ENCODE measurements at places on chromosomes 5 and 9.

DNA sequence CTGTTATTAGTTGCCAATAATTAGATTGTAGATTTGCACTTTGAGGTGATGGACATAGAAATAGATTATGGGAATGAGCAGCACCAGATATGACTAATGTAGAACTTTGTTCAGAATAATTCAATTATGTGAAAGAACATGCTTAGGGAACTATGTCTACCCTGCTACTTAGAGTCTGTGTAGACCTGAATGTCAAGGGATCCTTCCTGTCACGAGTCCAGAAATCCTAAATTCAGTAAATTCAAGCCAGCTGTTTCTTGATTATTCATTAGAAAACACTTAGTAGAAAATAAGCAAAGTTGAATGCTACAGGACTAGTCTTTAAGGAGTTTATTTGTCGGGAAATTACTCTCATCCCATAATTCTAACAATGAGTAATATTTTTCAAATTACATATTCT is 887.3 kb upstream of the SEMA6A start:
- DNase-seq, result no peak

- no peak for DNase-seq
These were observed 348.8 kb upstream of the TNC start for GRCh38 chr9:115466756-115467155.

GRCh38 chr9:121360601-121361374 is 9.3 kb downstream of the STOM start:
- no peak for DNase-seq

- DNase-seq, result no peak
These were observed 297.9 kb downstream of the TLE1 start for GRCh38 chr9:81391457-81391825.

DNA sequence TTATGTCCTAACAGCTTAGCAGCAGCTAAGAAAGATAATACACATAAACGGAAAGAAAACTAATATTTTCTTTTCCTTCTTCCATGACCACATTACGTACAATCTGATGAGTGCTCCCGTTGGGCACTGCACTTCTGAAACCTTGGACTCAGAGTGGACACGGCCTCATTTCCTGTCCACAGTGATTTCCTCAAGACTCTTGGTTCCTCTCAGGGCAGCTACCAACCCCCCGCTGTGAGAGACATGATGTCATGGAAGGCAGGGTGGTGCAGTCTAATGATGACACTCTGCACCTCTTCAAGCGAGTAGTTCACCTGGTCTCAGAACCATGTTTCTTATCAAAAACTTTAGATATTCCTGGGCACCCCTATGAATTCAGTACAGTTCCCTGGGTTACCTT is 68.7 kb upstream of the CTSL start:
- DNase-seq, result no peak

- DNase-seq, result no peak
These were observed 154.8 kb upstream of the LHFPL2 start for GRCh38 chr5:78803353-78803752.

DNA sequence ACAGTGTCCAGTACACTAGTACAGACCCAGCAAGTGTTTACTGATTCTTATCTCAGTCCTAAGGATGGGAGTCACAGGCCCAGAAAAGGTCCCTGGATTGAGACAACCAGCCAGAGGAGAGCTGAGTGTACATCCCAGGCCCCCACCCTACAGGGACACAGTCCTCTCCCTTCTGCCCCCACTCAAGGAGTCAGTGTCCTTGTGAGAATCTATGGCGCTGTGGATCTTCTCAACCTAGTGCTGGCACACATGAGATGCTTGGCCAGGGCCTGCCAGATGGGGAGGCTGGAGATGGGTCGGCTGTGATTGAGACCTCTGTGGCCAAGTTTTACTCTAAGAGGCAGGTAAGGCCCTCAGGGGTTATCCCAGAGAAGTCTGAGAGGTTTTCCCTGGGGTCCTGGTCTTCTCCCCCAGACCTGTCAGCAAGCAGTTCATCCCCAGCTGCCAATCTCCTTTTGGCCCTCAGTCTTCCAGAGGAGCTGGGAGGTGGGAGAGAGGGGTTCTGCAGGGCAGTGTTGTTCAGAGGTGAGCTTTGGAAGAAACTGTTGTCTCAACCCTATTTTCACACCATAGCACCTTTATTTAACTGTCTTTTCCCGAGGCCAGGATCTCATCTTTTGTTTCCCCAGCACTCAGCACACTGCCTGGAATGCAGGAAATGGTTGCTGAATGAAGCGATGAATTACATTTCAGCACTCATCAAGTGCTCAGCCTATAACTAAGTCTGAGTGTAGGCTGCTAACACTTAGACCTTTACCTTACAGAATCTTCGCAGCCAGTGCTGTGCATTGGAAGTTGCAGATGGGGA is 3.2 kb upstream of the NSD1 start:
- no peak for DNase-seq

- DNase-seq, result no peak
These were observed 276.1 kb downstream of the PLK2 start for GRCh38 chr5:58183786-58184085.

DNA sequence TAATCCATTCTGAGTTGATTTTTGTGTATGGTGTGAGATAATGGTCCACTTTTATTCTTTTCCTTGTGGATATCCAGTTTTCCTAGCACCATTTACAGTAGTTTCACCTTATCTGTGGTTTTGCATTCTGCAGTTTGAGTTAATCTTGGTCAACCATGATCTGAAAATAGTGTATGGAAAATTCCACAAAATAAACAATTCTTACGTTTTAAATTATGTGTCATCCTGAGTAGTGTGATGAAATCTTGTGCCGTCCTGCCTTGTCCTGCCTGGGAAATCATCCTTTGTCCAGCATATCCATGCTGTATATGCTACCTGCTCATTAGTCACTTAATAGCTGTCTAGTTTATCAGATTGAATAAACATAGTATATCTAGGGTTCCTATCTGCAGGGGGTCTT is 42.1 kb downstream of the CDC42SE2 start:
- no peak for DNase-seq

GRCh38 chr5:3818624-3819023 is 223.0 kb downstream of the IRX1 start:
- no peak for DNase-seq

DNA sequence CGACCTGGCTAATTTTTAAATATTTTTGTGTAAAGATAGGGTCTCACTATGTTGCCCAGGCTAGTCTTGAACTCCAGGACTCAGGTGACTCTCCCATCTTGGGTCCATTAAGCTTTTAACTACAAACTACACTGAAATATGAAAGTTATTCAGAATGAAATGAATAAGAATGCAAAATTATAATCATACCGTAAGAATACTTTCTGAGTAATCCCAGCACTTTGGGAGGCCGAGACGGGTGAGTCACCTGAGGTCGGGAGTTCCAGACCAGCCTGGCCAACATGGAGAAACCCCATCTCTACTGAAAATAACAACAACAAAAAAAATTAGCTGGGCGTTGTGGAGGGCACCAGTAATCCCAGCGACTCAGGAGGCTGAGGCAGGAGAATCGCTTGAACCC is 1.1 kb upstream of the ORM1 start:
- DNase-seq, result no peak

- no peak for DNase-seq
These were observed 133.1 kb downstream of the PIK3R1 start for GRCh38 chr5:68348447-68349222.

- DNase-seq, result no peak
These were observed 51.1 kb downstream of the GCNT1 start for GRCh38 chr9:76510041-76510440.

GRCh38 chr5:72661405-72661804 is 154.2 kb upstream of the ZNF366 start:
- DNase-seq, result no peak

DNA sequence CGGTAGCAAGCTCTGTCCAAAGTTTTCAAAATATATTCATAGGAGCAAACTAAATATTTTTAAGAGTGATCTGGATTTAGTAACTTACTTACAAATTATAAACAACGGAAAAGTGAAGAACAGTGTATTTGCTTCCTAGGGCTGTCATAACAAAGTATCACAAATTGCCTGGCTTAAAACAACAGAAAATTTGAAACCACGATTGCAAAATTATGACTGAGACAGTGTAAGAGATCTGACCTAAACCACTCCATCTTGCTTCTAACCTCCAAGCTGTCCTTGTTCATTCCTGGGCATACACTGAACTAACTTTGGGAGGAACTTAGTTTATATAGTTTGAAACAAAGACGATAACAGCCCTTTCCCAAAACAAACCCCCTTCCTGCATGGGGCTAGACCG is 202.0 kb upstream of the CDH6 start:
- no peak for DNase-seq

DNA sequence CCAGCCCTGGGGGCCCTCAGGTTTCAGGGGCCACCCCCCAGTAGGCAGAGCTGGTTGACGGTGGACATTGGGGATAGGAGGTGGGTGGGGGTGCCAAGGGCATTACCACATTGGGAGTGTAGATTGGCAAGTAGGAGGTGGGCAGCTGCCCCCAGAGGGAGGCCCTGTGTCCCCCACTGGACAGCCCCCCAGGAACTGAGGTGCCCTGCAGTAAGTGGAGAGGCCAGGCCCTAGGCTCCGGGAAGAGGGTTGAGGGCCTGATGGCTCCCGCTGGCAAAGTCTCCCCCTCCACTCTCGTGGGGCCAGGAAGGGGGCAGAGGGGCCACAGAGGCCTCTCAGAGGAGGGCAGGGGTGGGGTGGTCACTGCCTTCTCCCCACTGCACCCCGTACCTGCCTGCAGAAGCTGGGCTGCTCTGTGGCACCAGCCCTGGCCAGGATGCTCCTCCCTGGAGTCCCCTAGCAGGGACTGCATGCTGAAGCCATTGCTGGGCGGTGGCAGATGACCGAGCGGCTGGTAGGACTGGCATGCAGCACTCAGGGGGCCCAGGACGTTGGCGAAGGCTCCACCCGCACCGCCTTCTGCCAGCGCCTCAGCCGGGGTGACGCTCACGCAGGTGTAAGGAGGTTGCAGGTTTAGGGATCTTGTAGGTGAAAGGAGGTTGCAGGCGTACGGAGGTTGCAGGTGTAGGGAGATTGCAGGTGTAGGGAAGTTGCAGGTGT is 89.6 kb upstream of the CACNA1B start:
- no peak for DNase-seq

- no peak for DNase-seq
These were observed 98.8 kb downstream of the GCNT1 start for GRCh38 chr9:76557674-76558225.

DNA sequence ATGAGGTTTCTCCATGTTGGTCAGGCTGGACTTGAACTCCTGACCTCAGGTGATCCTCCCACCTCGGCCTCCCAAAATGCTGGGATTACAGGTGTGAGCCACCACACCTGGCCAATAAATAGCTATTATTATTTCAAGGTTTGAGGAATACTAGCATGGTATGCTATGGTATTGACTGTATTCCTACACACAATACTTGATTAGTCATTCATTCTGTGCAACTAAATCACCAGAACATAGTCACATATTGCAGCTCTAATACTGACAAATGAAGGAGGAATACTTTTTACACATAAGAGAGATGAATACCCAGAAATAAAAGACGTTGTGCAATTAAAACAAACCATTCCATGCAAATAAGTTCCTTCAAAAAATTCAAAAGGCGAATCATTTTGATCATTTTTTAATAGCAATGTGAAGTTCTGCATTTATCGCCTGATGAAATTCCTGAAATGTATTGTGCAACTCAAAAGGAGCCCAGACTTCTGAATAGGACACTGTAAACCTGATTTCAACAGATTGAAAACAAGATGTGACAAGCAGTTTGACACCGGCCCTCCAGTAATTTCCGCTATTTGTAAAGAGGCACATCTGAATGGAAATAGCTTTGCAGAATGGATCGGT is 687.4 kb upstream of the SEMA6A start:
- DNase-seq, result no peak

DNA sequence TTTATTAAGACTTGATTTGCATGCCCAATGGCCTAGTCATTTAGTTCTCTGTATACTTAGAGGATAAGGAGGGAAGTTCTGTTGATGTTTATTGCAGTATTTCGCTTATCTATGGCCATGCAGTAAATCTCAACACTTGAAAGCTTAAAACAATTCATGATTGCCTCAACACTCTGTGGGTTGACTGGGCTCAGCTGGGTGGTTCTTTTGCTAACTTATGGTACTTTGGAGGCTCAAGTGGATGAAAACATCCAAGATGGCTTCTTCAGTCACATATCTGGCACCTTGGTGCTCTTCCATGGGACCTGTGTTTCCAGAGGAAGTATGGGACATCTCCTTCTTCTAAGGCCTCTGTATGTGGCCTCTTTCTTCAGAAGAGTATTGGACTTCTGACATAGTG is 10.3 kb upstream of the ROR2 start:
- DNase-seq, result no peak

- no peak for DNase-seq
These were observed at the start of gene GPR151 for GRCh38 chr5:146516151-146516475. Gene GPR151 (minus strand): TSS chr5:146516190. CDS start chr5:146516113, 77 bp downstream.

GRCh38 chr9:122213589-122214413 is 15.0 kb downstream of the LHX6 start:
- DNase-seq, result no peak

DNA sequence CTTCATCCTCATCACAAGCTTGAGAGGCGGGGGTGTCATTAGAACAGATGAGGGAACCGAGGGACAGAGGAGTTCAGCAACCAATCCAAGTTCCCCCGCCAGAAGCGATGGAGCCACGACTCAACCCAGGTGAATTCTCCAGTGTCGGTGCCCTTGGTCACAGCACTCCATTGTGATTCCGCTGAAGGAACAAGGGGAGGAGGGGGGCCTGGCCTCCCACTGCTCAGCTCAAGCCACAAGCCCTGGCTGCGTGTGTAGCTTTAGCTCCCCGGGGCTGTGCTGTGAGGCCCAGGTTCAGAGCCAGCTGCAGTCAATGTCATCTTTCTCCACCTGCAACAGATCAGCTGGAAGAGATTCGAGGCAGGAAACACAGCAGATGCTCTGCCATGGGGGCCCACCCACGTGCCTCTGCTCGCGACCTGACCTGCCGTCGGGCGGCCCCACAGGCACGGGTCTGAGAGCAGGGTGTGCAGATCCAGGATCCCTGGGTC is 72.6 kb downstream of the GTF3C4 start:
- DNase-seq, result no peak

- DNase-seq, result no peak
These were observed 8.9 kb downstream of the LCN1 start for GRCh38 chr9:135530146-135530545.

GRCh38 chr5:91474201-91474600 is 91.1 kb upstream of the ARRDC3 start:
- no peak for DNase-seq

DNA sequence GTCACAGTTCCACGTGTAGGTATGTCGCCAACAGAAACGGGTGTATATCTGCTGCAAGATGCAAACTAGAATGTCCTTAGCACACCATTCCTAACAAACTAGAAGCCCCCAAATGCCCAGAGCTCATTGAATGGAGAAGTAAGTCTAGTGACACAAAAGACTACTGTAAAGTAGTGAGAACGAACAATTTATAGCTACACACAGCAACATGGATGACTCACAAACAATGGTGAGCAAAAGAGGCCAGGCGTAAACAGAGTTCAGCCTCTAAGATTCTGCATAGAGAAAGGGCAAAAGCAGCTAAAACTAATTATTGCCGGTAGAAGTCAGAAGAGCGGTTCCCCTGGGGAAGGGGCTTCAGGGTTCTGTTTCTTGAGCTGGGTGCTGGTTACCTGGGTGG is 74.7 kb downstream of the AMBP start:
- DNase-seq, result no peak

- DNase-seq, result no peak
These were observed 100.4 kb upstream of the MAMDC2 start for GRCh38 chr9:69943148-69943806.

All from GOT3 (cell line).